Bronchial epithelial cell (primary cell): ENCODE measurements at places on chromosomes 7 and 10.

GRCh38 chr10:113447278-113447677, 105.6 kb upstream of the HABP2 start:
- DNase-seq = no peak

DNA sequence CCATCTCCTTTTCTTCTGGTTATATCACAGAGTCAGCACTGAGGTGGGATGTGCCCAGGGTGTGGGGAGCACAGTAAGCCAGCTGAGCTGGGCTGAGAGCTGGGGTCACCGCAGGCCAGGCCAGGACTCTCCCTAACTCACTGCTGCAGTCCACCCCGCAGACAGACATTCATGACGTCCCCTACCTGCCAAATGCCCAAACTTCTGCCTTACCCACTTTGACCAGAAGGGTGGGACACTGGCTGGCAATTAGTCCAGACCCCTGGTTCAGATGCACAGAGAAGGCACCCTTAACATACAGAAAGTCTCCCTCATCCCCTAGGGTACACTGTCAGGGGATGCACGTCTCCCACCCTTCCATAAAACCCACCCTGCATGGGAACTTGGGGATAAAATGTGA, 2.1 kb downstream of the DRGX start:
- no peak for DNase-seq

- no peak for DNase-seq
These were observed 8.8 kb downstream of the TRIM8 start for GRCh38 chr10:102653060-102653459.

GRCh38 chr10:86785968-86786367, 29.5 kb downstream of the BMPR1A start:
- no peak for DNase-seq

DNA sequence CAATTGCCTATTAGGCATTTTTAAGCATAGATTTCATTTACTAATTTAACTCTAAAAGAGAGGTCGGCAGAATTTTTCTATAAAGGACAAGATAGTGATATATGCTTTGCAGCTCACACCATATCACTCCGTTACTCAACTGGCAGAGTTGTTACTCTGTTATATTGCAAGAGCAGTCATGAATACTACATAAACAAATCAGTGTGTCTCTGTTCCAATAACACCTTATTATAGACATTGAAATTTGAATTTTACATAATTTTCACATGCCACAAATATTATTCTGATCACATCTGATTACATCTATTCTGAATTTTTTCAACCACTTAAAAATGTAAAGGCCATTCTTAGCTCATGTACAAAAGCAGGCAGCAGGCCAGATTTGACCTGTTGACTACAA, 853.9 kb upstream of the LRRTM3 start:
- DNase-seq = no peak

DNA sequence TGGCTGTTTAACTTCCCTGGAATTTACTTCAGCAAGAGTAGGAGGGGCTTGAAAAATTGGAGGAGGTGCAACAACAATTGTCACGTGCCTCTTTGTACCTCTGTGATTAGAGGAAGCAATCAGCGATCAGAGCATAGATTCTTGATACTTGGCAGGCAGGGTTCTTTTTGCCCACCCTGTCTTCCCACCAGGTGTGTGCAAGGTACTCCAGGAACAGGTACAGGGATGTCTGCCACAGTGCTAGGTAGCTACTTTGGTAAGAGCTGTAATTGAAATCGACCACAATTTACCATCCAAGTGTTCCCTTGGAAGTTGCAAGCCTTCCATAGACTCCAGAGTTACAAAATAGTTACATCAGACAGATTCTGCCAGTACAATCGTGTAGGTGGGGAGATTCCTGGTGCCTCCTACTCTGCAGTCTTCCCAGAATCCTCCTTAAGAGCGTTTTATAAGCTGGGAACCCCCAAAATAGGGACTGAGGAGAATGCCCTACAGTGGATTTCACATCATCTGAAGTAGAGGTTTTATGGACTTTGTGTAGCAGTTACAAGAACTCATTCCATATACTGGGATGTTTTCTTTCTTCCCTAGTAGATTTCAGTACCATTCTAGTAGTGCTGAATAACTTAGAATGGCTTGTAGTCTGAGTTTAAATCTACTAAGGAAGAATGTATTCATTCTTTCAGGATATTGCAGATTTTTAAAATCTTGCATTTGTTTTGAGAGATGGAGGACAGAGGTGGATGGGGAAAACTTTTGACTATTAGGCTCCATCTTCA, 101.9 kb downstream of the EXOC4 start:
- no peak for DNase-seq

DNA sequence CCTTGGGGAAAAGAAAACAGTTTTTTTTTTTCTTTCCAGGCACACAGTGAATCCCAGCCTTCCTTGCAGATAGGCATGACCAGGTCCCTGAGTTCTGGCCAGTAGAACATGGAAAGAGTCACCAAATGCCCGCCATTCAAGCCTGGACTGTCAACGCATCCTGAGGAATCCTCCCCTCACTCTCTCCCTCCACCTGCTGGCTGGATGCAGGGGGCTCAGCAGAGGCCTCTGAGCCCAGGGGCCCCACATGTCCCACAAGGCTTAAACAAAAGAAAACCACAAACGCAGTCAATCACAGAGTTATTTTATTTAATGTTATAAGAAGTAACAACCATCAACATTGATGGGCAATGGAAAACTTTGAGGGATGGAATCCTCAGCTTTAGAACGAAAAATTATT, 93.1 kb downstream of the JCAD start:
- no peak for DNase-seq

GRCh38 chr7:47945261-47946015, 2.8 kb downstream of the PKD1L1 start:
- peak; percentile 44 for DNase-seq

- DNase-seq = no peak
These were observed 646 bp downstream of the SGCE start for GRCh38 chr7:94655126-94655847.

DNA sequence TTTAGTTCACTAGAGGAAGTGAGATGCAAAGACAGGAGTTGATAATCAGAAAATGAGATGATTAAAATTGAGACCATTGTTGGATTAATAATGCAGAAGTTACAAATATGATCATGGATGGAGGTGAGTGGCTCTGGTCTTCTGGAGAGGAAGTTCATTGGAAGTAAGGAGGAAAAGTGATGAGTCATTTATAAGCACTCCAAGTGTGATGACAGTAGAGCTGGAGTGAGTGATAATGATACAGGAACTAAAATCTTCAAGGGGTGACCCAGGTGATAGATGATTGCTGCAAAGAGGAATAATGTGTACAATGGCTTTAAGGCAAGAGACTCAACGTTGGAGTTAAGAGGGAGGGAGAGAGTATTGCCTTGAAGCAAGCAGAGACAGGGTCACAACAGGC, 20.7 kb downstream of the ZNF32 start:
- DNase-seq = no peak

DNA sequence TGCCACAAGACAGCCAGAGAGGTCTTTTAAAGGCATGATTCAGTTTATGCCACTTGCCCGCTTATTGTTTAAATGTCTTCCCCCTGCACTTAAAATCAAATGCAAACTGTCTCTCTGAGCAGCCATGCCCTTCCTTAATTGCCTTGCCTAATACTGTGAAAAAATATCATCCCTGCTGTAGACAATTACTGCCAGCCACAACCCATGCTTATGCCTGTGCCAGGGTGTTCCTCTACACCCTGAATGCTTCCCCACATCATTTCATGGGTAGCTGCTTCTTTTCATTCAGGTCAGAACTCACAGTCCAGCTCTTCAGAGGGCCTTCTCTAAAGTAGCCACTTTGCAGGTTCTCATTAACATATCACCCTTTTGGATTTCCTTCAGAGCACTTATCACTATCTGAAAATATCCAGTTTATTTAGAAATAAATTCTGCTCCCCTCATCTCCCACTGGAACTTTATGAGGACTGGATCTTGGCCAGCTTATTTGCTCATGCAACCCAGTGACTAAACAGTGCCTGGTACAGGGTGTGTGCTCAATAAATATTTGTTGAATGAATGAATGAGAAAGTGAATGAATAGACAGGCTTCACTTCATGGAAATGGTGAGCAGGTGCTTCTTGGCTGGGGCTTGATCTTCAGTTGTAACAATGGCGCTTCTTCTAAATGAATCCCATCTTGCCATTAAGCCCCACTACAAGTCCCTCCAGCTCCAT, 162.4 kb upstream of the MDFIC start:
- peak; percentile 79 for DNase-seq

DNA sequence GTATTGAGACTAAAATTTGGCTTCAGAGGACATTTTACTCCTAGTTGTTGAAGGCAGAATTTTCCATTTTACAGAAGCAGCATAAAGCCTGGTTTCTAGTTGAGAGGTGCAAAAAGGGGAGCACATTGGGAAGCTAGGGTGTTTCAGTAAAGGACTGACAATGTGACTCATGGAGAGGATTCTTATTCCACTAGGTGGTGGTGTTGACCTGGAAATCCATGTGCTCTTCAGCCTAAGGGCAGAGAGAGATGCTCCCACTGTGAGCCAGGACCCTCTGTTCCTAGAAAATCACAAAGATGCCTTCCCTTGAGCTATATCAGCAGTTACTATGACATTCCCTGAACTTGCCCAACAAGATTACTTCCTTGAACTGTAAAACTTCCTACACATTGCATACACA, 687.8 kb downstream of the IPMK start:
- peak; percentile 46 for DNase-seq
